ENCODE measurements at places on chromosomes 6 and 20.

DNA sequence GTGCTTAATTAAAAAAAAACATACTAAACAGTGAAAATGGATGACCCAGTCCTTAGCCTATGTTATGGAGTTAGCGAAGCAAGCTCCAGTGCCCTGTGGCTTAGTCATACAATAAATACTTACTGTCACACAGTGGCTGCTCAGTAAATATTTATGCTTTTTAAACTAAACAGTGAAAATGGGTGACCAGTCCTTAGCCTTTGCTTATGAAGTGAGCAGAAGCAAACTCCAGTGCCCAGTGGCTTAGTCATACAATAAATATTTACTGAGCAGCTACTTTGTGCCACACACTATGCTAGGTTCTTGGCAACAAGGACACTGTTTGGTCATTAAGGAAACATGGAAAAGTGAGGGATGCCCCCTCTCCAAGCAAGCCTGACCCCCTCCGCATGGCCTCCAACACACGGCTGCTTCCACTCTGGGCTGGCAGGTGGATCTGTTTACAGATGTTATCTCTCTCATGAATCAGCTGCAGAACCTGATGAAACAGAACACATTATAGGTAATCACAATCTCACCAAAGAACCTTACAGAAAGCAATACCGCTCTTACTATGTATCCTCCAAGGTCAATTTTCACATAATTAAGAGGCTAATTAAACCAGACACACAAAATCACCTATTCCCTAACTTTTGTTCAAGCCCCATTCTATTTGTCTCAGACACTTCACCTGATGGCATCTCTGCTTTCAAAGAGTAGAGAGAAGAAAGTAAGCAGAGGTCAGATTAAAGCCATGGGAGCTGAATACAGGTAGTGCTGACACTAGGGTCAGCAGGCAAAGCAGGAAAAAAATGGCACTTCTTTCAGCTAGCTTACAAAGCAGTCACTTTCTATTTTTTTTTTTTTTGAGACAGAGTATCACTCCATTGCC lies 27.3 kb downstream of the CDK5RAP1 start:
- no peak for DNase-seq

- no peak for DNase-seq
Measured at GRCh38 chr6:31139599-31139998, 733 bp upstream of the PSORS1C2 start.

- DNase-seq = no peak
Measured at GRCh38 chr6:122400121-122400450, 634 bp downstream of the HSF2 start.

- no peak for DNase-seq
Measured at GRCh38 chr6:24272553-24272952, 85.3 kb downstream of the DCDC2 start.

- DNase-seq = no peak
Measured at GRCh38 chr20:13862245-13862644, 77.4 kb downstream of the NDUFAF5 start.

All from GM13977 (cell line).